ENCODE measurements at places on chromosomes 2 and 18.

- DNase-seq = no peak
Observed at GRCh38 chr2:208253600-208254117, 1.2 kb downstream of the IDH1 start.

DNA sequence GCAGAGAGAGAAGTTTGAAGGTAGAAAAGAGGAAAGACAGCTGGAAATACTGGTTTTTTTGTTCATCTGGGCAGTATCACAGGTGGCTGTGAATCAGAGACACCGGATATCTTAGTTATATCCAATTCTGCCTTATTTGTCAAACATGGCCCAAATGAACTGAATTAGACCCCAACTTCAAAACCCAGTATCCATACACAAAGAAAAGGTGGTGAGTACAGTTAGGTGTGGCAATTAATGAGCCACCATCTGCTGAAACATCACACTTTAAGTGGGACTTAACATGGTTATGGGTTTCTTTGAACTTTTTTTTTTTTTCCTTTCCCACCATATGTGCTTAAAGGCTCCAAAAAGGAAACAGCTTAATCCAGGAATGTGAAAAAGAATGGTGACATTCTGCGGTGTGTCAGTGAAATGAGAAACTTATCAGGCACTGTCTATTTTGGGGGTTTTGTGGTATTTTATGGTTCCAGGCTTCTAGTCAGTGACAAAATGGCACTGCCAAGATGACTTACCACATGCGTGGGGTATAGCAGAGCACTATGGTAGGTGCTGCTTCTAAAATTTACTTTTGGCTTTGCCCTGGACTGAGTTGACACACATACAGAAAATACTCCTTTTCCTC lies 5.0 kb upstream of the TMEM178A start:
- DNase-seq = no peak

GRCh38 chr2:33426666-33427231 lies 49.7 kb upstream of the RASGRP3 start:
- no peak for DNase-seq

GRCh38 chr2:187302116-187302515 lies 145.9 kb downstream of the CALCRL start:
- DNase-seq = no peak

DNA sequence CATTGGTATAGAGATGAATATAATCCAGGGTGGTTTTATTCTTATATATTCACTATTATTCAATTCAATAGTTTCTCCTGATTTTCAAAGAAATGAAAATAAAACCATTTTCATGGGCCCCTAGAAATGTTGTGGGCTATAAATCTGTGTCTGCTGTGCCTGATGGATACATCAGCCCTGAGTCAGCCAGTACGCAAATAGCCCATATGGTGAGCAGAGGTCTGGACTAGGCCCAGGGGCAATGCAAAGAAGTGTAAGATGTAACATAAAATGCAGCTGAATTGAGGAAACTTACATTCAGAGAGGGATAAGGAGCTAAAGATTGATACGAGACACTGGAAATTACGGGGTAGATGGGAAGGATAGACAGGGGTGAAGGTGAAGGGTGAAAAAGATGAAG lies 122.5 kb downstream of the MAIP1 start:
- DNase-seq = no peak

- DNase-seq = peak; percentile 90
Observed at GRCh38 chr2:111178730-111179405, 58.2 kb downstream of the BCL2L11 start.

DNA sequence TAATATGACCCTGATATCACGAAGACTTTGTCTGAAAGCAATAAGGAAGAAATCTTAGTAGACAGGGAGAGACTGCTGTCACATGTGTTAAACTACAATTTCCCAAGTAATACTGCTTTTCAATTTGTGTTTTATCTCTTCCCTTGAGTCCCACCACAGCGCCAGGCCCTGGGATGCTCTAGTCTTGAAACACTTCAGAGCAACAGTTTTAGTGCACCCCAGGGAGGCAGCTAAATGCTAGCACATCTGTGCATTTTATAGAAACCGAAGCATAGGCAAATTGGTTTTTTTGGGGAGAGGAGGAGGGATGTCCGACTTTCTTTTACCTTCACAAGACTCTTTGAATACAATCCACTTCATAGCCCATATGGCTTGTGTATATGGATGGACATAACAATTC lies 550.0 kb upstream of the SYT4 start:
- no peak for DNase-seq

DNA sequence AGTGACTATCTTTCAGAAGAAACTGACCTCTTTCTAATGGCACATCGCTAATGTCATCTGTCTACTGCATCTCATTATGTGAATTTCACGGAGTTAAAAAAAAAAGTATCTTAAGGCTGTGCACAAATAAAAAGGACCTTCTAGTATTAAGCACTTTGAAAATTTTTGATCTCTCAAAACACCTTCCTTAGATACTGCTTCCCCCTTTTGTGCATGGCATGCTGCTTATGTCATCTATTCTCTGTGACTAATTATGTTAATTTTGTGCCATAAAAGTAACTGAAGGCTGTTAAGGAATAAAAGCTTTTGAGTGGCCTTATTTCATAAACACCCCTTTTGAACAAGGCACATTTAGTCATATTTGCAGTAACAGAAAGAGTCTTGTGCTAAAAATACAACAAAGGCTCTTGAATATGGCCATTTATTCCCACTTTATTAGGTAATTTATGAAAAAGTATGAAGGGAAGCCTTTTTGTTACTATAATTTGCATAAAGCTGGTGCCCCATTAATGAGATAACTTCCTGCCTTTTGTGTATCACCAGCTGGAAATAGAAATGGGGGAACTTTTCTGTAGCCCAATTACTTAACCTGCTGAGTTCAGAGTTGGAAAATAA lies 1412.0 kb upstream of the ZEB2 start:
- DNase-seq = no peak

GRCh38 chr18:35334821-35335220 lies 9.4 kb downstream of the ZNF24 start:
- no peak for DNase-seq

GRCh38 chr2:118535171-118535817 lies 312.2 kb downstream of the EN1 start:
- no peak for DNase-seq

- no peak for DNase-seq
Observed at GRCh38 chr2:9212010-9212635, 5.5 kb downstream of the ASAP2 start.

DNA sequence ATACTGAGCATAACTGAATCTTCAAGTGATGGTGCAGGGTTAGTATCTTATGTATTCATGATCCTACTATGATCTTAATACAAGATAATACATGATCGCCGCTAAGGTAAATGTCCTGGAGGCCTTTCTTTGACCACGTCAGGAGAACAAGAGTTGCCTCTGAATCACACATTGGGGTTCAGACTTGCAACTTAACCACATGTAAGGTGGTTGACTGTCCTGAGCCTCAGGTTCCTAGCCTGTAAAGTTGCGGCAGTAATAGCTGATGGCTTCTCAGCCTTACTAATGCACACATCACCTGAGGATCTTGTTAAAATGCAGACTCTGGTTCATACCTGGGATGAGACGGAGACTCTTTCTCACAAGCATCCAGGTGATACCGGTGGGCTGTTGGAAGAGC lies 112.5 kb downstream of the MGAT5 start:
- DNase-seq = no peak

GRCh38 chr2:124625561-124625960 lies 600.5 kb downstream of the CNTNAP5 start:
- DNase-seq = no peak

DNA sequence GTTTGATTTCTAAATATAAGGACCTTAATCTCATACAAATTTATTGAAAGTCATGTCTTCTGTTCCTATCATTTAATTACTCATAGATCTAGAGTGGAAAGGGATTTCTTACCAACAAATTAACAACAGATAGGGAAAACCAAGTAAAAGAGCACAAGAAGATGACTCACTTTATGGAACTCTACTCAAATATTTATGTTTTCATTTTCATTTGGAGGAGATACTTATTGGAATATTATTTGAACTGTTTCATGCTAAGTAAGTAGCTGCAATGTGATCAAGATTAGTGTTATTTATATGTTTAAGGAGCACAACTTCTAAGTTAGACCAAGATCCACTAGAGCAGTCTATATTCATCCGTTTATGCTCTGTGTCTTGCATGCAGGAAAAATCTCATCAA lies 1.3 kb downstream of the NT5C1B start:
- no peak for DNase-seq

DNA sequence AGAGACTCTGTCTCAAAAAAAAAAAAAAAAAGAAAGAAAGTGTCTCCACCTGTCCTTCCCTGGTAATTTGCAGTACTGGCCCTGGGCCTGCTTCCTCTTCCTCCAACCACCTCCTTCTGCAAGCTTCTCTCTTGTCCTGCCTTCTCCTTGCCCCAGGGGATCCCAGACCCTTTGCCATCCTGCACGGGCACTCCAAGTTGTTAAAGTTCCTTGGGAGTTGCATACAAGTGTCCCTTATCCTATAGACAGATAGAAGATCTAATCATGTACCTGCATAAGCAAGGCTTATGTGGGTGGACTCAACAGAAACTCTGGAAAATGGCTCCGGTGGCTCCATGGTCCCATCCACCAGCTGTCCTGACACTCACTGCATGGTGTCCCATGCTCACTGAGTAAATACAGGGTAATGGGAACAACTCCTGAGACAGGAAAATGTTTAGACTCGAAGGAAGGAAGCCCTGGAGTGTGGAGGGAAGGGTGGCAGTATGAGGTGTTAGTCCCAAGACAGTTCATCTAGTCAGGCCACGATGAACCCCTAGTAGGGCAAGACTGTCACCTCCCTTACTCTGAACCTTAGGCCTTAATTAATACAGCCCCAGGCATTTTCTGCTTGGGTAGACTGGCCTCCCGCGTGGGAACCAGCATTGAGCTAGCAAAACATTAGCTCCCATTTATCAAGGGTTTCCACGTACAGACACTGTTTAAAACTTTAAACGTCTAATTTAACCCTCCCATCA lies 17.1 kb downstream of the ODC1 start:
- DNase-seq = no peak

GRCh38 chr2:199303728-199304177 lies 154.0 kb downstream of the SATB2 start:
- DNase-seq = no peak

DNA sequence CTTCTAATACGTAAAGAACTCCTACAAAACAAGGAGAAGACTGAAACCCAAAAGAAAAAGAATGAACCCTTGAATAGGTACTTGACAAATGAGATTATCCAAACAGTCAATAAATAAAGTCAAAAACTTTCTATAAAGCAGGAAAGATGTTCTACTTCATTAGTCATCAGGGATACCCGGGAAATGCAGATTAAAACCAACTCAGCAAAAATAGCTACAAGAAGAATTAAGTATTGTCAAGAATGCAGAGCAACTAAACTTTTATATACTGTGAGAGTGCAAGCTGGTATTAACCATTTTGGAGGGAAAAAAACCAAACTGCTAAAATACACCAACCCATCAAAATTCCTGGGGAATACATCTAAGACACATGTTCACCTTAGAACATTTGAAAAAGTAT lies 10.4 kb downstream of the TXNL1 start:
- no peak for DNase-seq

GRCh38 chr2:54099829-54100585 lies 15.4 kb upstream of the ACYP2 start:
- no peak for DNase-seq

DNA sequence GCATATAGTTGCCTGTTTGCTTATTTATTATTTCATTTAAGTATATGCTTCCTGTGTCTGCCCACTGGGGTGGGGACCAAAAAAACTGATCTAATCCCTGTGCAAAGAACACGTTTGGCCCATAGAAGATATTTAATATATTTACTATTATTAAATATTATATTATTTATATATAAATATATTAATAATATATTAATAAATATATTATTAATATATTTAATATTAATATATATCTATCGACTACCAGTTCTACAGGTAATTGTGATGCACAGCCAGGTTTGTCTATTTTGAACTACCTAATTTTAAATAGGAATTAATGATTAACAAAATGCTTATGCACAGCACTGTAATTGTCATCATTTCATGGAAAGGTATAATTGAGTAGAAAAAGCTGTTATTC lies 288.9 kb upstream of the LYPD1 start:
- no peak for DNase-seq

DNA sequence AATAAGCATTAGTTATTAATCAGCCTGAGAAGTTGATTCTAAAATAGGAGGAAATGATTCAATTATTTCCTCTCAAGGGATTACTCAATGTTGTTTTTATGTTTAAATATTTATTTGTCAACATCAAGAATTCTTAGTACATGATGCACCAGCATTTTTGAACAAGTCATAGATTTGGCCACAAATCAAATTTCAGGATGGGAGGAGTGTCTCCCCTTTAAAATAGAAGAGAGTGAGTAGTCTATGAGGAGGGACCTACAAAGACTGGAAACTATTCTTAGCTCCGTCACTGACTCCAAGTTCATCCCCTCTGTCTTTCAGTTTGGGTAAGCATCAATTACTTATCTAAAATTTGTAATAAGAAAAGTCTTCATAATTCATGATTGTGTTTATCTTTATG lies 18.6 kb upstream of the IL18R1 start:
- peak; percentile 35 for DNase-seq

- no peak for DNase-seq
Observed at GRCh38 chr18:2508678-2509077, 62.6 kb downstream of the METTL4 start.

DNA sequence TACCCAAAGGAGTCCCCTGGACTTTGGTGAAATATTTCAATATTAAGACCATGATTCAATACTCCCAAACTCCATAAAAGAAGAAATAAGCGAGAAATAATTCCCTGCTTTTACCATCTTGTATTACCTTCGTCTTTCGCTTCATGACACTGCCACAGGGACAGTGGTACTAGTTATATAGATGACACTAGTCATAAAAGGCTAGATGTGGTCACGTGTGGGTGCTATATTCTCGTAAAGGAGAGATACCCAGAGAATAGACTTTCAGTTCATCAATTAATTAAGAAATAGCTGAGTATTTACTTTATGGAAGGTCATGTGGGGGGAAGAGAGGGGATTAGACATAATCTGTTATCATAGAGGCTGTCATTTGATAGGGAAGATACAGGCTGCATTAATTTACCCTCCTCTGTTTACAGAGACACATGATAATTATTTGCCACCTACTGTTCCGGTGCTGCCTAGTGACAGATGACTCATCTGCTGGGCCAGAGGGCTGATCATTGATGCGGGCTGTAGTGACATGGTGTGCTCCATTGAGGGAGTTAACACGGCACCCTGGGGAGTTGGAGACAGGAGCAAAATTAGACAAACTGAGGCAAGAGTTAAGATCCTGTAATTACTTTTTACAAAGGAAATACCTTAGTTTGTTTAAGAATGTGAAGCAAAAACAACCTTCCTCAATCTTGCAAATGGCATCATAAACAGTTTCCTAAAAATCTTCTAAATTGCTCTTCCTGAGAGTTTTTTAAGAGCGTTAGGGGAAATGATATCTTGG lies 78.2 kb upstream of the ITGB6 start:
- DNase-seq = no peak

DNA sequence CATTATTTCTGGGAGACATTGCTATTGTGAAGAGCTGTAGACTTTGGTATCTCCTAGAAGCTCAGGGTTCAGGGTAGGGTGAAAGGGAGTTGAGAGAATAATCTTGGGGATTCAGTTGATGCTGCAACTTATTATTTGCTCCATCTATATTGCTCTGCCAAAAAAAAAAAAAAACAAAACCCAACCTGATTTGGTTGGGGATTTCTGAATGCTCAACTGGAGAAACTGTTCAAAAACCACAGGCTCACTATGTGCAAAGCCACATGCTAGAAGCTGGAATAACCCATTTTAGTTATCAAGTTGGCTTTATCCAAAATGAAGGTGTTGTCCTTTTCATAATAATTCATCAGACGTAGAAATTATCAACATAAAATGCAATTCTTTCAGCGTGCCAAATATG lies 309.1 kb downstream of the TGIF1 start:
- no peak for DNase-seq
